ENCODE measurements at places on chromosomes 7 and 10.

GRCh38 chr7:16838386-16838785 lies 33.6 kb upstream of the AGR2 start:
- no peak for DNase-seq

DNA sequence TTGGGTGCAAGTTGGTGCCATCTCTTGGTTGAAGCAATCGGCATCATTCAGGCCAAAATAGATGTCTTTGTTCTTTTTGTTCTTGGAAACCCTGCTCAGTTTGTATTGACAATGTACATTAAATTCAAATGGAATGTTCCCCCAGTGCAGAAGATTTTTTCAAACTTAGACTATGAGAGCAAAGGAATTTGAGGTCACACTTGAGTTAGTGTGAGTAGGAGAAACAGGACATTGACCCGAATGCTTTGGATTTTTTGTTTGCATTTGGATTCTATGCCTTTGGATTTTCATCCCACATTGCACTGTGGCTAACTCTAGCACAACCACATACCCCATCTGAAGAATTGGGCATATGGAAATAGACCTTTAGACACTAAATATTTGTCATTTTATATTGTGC lies 480.0 kb downstream of the GALNT17 start:
- no peak for DNase-seq

- no peak for DNase-seq
These were observed 258.6 kb downstream of the CXCL12 start for GRCh38 chr10:44126291-44126717.

GRCh38 chr10:109027534-109028185 lies 895.7 kb downstream of the XPNPEP1 start:
- no peak for DNase-seq

GRCh38 chr10:77511498-77512218 lies 126.0 kb downstream of the KCNMA1 start:
- DNase-seq = no peak

GRCh38 chr7:14380881-14381280 lies 391.4 kb upstream of the ETV1 start:
- no peak for DNase-seq

GRCh38 chr10:132844069-132844809 lies 58.3 kb upstream of the NKX6-2 start:
- no peak for DNase-seq
